ENCODE measurements at places on chromosomes 4 and X.

DNA sequence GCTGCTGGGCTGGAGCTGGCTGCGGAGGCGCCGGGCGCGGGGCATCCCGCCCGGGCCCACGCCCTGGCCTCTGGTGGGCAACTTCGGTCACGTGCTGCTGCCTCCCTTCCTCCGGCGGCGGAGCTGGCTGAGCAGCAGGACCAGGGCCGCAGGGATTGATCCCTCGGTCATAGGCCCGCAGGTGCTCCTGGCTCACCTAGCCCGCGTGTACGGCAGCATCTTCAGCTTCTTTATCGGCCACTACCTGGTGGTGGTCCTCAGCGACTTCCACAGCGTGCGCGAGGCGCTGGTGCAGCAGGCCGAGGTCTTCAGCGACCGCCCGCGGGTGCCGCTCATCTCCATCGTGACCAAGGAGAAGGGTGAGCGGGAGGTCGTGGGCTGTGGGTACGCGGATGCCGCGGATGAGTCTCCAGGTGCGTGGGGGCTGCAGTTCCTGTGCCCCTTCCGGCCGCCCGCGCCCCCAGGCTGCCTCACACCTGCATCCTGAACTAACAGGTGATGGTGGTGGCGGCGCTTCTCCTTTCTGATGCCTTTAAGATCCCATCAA lies 499 bp downstream of the CYP2U1 start:
- DNase-seq: no peak

DNA sequence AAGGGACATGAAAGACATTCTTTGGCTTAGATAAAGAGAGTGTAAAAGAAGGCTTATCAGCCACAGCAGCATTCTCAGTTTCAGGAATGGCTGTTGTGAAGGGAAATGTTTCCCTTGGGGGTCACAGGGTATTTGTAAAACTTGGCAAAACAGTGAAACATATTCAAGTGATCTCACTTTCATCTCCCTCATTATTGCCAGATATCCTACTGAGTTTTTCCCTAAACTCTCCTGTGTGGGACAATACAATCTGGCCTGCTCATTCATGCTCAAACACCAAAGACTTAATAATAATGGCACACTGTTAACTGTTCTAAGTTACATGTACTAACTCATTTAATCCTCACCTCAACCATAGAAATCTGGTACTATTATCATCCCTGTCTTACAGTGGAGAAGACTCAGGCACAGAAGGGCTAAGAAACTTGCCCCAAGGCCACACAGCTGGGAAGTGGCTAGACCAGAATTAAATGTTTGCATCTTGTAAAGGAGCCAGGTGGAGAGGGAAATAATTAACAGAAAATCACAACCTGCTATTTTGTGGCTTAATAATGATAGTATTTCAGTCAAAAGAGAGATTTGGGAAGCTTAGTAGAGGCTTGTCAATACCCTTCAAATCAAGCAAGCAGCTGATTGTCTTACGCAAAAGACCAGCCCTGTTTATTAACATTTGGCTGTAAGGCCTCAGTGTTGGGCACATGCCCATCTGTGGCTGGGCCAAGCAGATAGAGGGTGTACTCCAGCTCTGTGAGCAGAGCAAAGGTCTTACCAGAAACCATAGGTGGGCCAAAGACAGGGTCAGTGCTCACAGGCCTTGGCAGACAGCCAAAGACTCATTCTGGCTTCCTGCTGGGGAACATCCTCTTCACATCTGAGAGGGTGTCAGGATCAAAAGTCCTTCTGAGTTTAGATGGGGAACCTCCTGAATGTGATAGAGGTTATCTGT lies 17.3 kb downstream of the SMPX start:
- DNase-seq: no peak

- DNase-seq: no peak
These were observed 1.0 kb upstream of the GUCY1B1 start for GRCh38 chr4:155757745-155758265.

GRCh38 chr4:73978886-73979285 lies 2.9 kb downstream of the PF4 start:
- DNase-seq: no peak

- no peak for DNase-seq
These were observed 288.5 kb downstream of the FBXW7 start for GRCh38 chr4:152247271-152247975.

DNA sequence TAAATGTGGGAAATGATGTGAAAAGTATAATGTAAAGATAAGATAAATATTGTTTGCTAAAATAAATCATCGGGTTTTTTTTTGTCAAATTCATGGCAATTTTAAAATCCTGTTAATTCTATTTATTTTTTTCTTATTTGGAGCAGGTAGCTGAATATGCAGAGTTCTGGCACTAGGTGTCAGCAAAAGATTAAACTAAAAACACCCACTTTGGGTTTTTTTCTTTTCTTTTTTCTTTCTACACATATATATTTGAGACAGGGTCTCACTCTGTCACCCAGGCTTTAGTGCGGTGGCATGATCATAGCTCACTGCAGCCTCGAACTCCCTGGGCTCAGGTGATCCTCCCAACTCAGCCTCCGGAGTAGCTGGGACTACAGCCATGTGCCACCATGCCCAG lies 6.9 kb upstream of the RAP2C start:
- no peak for DNase-seq

GRCh38 chr4:99275885-99276284 lies 14.9 kb downstream of the ADH1A start:
- DNase-seq: no peak

DNA sequence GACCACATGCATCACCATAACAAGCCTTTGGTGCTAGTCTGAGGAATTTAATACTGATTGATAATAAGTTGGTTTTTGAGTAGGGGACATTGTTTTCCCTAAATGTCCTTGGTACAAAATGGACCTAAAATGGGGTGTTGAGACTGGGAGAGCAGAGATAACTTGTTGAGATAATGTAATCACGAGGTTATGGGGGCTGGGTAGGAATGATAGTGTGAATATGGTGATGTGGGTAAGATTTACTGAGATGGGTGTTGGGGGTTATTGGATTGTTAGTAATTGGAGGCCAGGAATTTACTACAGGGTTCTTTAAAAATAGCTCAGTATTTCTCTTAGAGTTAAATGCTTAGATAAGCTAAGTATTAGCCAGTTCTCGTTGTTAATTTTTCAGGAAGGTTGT lies 3.9 kb downstream of the BMP2K start:
- DNase-seq: no peak

DNA sequence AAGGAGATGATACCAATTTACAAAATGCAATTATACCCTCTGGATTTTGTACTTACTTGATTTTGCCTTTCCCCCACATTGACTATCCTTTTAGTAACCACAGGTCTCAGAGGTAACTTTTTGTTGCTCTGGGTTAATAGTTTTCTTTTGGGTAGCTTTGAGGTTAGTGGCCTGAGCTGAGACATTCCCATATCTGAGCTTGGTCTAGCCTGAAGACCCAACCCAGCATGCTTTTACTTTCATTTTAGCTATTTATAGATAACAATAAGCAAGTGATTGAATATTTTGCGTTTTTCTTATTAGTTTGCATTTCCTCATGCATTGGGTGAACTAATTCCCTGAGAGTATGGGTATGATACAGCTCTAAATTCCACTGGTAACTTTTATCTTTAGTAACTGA lies 11.8 kb downstream of the HTN1 start:
- DNase-seq: no peak

DNA sequence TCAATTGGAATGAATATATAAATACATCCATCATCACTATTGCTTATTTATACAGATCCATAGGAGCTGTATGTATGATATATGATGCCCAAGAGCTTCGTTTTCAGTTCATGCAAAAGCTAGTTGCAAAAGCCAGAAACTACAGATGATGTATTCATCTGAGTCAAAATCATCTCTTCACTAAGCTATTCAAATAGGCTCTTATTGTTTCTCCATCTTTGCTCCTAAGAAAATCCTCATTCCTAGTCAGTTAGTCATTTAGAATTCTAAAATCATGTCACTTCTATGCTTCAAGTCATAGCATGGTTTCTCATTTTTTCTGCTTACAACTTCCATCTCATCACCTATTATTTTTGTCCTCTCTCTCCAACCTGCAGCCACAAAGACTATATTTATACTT lies 300.1 kb upstream of the TRAM1L1 start:
- DNase-seq: no peak

DNA sequence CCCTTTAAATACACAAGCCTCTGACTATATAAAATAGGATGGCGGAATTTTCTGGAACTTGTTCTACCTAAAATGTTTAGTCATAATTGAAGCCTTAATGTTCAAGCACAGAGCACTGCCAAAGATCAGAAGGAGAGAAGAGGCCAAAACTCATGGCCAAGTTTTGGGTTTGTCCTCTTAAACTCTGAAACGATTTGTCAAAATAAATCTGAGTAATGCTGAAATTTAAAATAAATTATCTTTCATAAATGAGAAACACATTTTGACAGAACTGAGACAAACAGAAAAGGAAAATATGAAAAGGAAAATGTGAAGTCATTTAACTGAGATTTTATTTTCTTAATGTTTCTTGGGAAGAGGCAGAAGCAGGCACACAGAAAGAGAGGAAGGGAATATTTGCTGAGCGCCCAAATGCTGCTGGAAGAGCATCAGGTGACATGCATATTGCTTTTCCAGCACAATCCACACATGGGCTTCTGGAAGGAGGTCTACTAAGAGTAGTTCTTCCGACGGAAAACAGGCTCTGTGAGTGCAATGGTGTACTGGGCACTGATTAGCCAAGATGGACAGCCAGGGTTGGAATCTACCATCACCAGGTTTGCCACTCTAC lies 47.4 kb upstream of the ZNF518B start:
- DNase-seq: no peak

GRCh38 chrX:66756717-66757116 lies 117.8 kb upstream of the EDA2R start:
- no peak for DNase-seq

DNA sequence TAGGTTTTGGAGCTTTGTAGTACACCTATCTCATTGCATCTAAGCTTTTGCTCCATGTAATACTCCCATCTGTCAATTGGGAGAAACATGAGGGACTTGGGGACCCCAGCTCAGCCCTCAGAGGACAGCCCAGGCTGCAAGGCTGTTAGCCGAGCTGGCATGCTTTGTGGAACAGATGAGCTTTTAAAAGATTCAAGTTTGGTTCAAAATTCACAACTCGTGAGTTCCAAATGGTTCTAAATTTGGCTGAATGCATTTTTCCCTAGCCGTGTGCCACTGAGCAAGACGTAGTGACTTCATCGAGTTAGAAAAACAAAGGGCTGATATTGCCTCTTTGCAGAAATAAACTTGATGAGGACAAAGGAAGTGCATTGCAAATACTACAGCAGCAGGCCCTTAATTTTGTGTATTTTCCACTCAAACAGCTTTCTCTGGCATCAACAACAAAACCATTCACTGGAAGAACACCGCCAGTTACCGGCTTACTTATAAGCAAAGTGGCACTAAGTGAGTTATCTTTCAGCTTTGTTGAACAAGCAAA lies 165.0 kb upstream of the HS3ST1 start:
- DNase-seq: no peak

DNA sequence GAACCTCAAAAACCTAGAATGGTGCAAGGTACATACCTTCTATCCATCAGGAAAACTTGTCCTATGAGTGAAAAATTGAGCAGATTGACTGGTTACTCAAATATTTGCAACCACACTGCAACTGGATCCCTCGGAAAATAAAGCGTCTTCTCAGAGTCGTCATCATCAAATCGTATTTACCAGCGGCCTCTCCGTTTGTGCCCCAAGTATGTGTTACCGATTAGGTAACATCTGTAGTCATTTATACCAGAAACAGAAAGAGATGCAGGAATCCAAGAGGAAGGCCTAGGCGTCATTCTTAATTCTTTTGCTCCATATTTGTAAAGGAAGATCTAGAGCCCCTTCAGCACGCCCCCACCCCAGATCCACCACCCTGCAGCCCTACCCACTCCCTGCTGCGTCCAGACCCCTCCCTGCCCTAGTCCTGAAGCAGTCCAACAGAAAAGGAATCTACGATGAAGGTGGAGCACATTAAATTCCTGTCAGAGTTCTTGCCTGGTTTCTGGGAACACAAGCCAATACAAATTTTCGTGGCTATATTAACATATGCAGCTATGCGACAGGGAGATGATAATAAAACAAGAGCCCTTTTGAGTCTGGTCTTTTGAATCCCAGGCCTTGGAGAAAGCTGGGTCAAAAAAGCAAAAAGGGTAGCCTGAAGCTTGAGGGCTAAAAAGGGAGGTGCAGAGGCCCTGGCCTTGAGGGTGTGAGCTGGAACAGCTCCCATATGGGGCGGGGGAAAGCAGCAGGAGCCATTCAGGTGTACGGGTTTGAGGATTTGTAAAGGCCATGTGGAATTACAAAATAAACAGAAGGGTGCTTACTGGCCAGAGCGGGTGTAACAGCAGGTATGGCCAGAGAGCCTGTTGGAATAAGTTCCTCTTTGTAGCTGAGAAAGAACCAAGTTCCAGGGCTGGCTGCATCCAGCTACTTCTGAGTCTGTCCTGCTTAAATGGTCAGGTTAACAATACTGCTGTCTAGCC lies 77.0 kb downstream of the ZNF827 start:
- no peak for DNase-seq

- DNase-seq: no peak
These were observed 15.2 kb downstream of the HSD17B11 start for GRCh38 chr4:87375719-87376291.

DNA sequence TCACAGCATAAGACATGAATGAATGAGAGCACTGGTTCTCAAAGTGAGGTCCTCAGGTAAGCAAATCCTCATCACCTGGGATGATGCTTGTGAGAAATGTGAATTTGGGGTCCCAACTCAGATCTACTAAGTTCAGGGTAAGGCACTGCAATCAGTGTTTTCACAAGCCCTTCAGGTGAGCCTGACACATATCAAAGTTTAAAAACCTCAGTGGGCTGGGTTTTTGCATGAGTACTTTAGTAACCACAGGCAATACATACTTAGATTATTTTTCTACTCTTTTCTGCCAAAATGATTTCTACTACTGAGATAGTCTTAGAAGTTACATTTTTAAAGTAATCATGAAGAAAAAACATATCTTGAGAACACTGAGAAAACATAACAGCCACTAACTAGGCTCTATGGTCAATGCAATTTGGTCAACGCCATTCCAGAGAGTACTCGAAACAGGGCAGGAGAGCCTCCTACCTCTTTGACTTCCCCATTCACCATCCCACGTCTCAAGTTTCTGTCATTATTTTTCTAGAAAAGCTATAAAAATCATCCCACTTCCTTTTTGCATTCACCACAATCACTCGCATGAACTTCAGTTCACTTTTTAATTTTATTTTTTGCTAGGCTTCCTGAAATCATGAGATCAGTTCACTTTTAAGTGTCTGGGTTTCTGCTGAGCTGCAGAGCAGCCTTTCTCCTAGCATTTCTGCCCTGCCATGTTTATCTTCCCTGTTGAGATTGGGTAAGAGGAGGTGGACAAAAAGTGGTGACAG lies 73.8 kb downstream of the MFAP3L start:
- no peak for DNase-seq
